ENCODE measurements at places on chromosomes 7 and 10. TPM values are rescaled to one million over a fixed set of nuclear protein-coding genes. Genes with fewer than 3 reads are reported as not detected.

- DNase-seq: peak; percentile 76
Measured at GRCh38 chr10:60123172-60123571, 216.8 kb upstream of the CCDC6 start.

Gene SMKR1
- not detected for total RNA-seq

DNA sequence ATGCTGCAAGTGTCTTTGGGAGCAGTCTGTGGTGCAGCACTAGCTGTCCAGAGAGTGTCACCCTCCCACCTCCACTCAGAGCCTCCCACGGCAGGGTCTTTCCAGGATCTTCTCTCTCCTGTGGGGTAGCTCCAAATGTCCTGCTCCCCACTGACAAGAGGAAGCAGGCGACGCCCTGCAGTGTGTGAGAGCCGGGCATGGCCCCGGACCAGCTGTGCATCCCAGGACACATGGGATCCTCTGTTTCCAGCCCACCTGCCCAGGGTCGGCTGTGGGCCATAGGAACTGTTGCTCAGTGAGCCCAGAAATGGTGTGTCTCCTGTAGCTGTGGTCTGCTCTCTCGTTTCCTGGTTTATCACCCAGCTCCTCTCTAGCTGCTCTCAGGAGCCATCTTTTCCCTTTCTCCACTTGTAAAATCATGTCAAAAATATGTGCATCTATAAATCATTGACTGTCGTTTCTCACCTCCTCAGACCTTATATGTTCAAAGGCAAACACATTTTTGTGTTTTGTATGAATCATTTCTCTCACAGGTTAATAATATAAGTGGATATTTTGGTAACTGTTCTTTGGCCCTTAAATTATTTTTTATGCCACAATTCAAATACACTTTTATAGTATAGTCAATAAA is 74.9 kb downstream of the VWC2 start:
- DNase-seq: no peak

DNA sequence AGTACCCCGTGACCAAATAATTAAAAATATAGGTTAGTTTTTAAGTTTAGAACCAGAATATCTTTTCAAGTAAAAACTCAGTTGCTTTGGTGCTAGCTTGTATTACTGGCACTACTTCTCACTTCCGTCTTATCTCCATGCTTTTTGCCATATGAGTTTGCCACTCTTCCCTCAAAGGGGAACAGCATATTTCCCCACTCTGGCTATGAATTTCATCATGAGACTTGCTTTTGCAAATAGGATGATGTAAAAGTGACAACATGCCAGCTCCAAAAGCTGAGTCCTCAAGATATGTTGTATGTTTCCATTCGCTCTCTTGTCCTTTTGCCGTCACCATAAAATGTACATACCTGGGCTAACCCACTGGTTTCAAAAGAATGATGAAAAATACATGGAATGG is 178.1 kb upstream of the SEMA3A start:
- peak; percentile 52 for DNase-seq
